Progenitor cell of endocrine pancreas (in vitro differentiated cells): ENCODE measurements at places on chromosomes 5 and 9. TPM values are rescaled to one million over a fixed set of nuclear protein-coding genes. Genes with fewer than 3 reads are reported as not detected.

The PLPP1 gene
- 7.9 and 10.6 TPM in 2 replicates for total RNA-seq

The RANBP17 gene
- 21.8 and 32.8 TPM in 2 replicates for total RNA-seq

The GABRG2 gene
- 0.60 and 0.81 TPM in 2 replicates for total RNA-seq

The LHX6 gene
- total RNA-seq, result 1.6 and 3.1 TPM in 2 replicates

The CDX1 gene
- 0.31 and 0.43 TPM in 2 replicates for total RNA-seq

The SLC25A48 gene
- 0.34 and 0.69 TPM in 2 replicates for total RNA-seq

The LHFPL2 gene
- 15.0 and 18.3 TPM in 2 replicates for total RNA-seq

The PCDHA11 gene
- 10.0 and 10.5 TPM in 2 replicates for total RNA-seq

The IL9 gene
- not detected in 2 replicates for total RNA-seq

The CNTLN gene
- total RNA-seq, result 7.8 and 8.9 TPM in 2 replicates

The ZNF474 gene
- 0.29 and 0.43 TPM in 2 replicates for total RNA-seq

The OTP gene
- not detected in 2 replicates for total RNA-seq

The NOXA1 gene
- total RNA-seq, result 15.3 and 16.3 TPM in 2 replicates

The TMC1 gene
- not detected in 2 replicates for total RNA-seq

The PCDHGA3 gene
- total RNA-seq, result 0.80 and 0.81 TPM in 2 replicates

The GARNL3 gene
- 21.4 and 28.3 TPM in 2 replicates for total RNA-seq

The LECT2 gene
- total RNA-seq, result not detected in 2 replicates

The QRFP gene
- total RNA-seq, result not detected in 2 replicates

The MLANA gene
- not detected in 2 replicates for total RNA-seq

The SPINK4 gene
- 0.91 TPM in 1 of 2 replicates, not detected in the other for total RNA-seq

The SLC45A2 gene
- total RNA-seq, result 2.4 and 4.2 TPM in 2 replicates

The LRRC19 gene
- not detected in 2 replicates for total RNA-seq

The CARTPT gene
- not detected in 2 replicates for total RNA-seq

The LRRTM2 gene
- not detected in 2 replicates for total RNA-seq

The IL7R gene
- total RNA-seq, result not detected in 2 replicates

The GBGT1 gene
- total RNA-seq, result 5.2 and 7.3 TPM in 2 replicates

The OLFML2A gene
- total RNA-seq, result 2.2 and 2.5 TPM in 2 replicates

The MIGA2 gene
- 42.6 and 45.4 TPM in 2 replicates for total RNA-seq

The PCDHGA4 gene
- 0.96 and 1.2 TPM in 2 replicates for total RNA-seq

The TEX48 gene
- not detected in 2 replicates for total RNA-seq

The ZNF354C gene
- total RNA-seq, result 8.1 and 8.5 TPM in 2 replicates

The FOXI1 gene
- not detected in 2 replicates for total RNA-seq

The FTMT gene
- not detected in 2 replicates for total RNA-seq

The MYOZ3 gene
- total RNA-seq, result 2.9 and 3.1 TPM in 2 replicates

The PCDHGB6 gene
- 23.1 and 24.0 TPM in 2 replicates for total RNA-seq

The CMBL gene
- 10.0 and 13.6 TPM in 2 replicates for total RNA-seq

The GABRA1 gene
- 0.19 TPM in 1 of 2 replicates, not detected in the other for total RNA-seq

The CNOT6 gene
- 68.3 and 70.4 TPM in 2 replicates for total RNA-seq

The BBLN gene
- 57.3 and 62.5 TPM in 2 replicates for total RNA-seq

The TAF11L5 gene
- total RNA-seq, result not detected in 2 replicates

The FOXD4L6 gene
- total RNA-seq, result not detected in 2 replicates

The SLCO4C1 gene
- total RNA-seq, result 4.0 and 4.8 TPM in 2 replicates

The DOK3 gene
- 11.6 and 13.7 TPM in 2 replicates for total RNA-seq

The DRD1 gene
- not detected in 2 replicates for total RNA-seq

The HIGD2A gene
- 88.0 and 96.8 TPM in 2 replicates for total RNA-seq

The SNCB gene
- 0.24 TPM in 1 of 2 replicates, not detected in the other for total RNA-seq

The GRIN3A gene
- total RNA-seq, result 0.42 and 0.48 TPM in 2 replicates

The GFPT2 gene
- total RNA-seq, result 1.7 and 2.7 TPM in 2 replicates

The TNFSF8 gene
- not detected in 2 replicates for total RNA-seq

The BAAT gene
- total RNA-seq, result 0.36 TPM in 1 of 2 replicates, not detected in the other

The SLC22A4 gene
- 0.48 TPM in 1 of 2 replicates, not detected in the other for total RNA-seq

The TICAM2 gene
- total RNA-seq, result 0.36 and 1.1 TPM in 2 replicates

The RAPGEF6 gene
- total RNA-seq, result 28.4 and 29.1 TPM in 2 replicates

The NR3C1 gene
- 6.1 and 6.7 TPM in 2 replicates for total RNA-seq

The GPR21 gene
- 2.9 and 3.4 TPM in 2 replicates for total RNA-seq

The KCNMB1 gene
- not detected in 2 replicates for total RNA-seq

The SCGB3A2 gene
- total RNA-seq, result not detected in 2 replicates
